ENCODE measurements at places on chromosomes 2 and 18. TPM values are rescaled to one million over a fixed set of nuclear protein-coding genes. Genes with fewer than 3 reads are reported as not detected.

CCDC93 gene
- 34.6 TPM for total RNA-seq

GREB1L gene
- 0.40 TPM for total RNA-seq

CAPN14 gene
- total RNA-seq: 0.14 TPM

SP5 gene
- 1.8 TPM for total RNA-seq

TRAPPC12 gene
- total RNA-seq: 111 TPM

CREB1 gene
- 65.4 TPM for total RNA-seq

RELCH gene
- total RNA-seq: 31.0 TPM

FAM124B gene
- 1.2 TPM for total RNA-seq

SAG gene
- total RNA-seq: not detected

SMYD1 gene
- 7.3 TPM for total RNA-seq

LDAH gene
- 19.3 TPM for total RNA-seq

EDAR gene
- total RNA-seq: 2.0 TPM

CENPA gene
- 1.3 TPM for total RNA-seq

XDH gene
- 4.6 TPM for total RNA-seq

FAM110C gene
- 41.8 TPM for total RNA-seq

LBX2 gene
- 3.3 TPM for total RNA-seq

CDH7 gene
- not detected for total RNA-seq

SIX3 gene
- not detected for total RNA-seq

APCDD1 gene
- 170 TPM for total RNA-seq

Measured in mucosa of gallbladder (tissue), 1 donor.